ENCODE measurements at places on chromosomes 5 and 9. TPM values are rescaled to one million over a fixed set of nuclear protein-coding genes. Genes with fewer than 3 reads are reported as not detected.

DNA sequence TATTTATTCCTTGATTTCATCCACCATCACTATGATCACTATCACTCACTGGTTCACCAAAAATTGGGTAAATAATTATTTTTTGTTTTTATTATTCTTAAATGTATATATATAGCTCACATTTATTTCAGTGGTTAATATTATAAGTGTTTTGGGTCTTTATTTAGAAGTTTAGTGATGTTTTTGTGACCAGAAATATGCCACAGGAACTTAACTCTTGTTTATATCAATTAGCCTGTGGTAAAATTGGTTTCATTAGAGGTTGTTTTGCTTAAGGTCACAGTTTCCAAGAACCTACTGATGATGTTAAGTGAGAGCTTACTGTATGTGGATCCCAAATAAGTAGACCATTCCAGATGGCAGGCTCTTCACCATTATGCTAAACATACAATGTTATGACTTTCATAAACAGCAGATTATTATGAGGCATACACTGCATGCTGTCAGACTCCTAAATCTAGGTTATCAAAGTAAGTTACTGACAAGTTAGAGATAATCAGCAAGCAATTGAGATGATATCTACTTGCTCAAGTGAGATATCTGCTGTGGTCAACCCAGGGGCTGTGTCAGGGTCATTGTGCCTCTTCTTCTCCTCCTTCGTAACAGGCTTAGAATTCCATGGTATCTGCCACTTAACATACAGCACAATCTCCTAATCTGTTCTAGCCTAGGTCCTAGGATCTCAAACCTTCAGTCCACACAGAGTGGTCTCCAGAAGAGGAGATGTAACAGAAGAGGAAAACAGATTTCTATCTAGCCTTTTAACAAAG, 57.6 kb downstream of the NR3C1 start:
- DNase-seq: no peak
- H3K27ac ChIP-seq: no peak overlapping the region
- no peak overlapping the region for H3K4me3 ChIP-seq

The ENC1 gene
- total RNA-seq: 0.74 TPM

GRCh38 chr9:88808761-88809354, 182.4 kb upstream of the S1PR3 start:
- no peak overlapping the region for H3K27ac ChIP-seq
- no peak for DNase-seq
- peaks cover 36% of the 10 kb centered on the region for H3K27me3 ChIP-seq
- H3K4me3 ChIP-seq: no peak overlapping the region
- H3K4me1 ChIP-seq: peaks cover 2% of the 10 kb centered on the region

The PITX1 gene
- not detected for total RNA-seq

GRCh38 chr5:61330341-61330844, 1.7 kb upstream of the ZSWIM6 start:
- peaks cover 3% of the 10 kb centered on the region for H3K36me3 ChIP-seq
- H3K27me3 ChIP-seq: peaks cover 21% of the 10 kb centered on the region
- DNase-seq: peak; percentile 13
- peaks cover 41% of the 10 kb centered on the region for H3K4me1 ChIP-seq

DNA sequence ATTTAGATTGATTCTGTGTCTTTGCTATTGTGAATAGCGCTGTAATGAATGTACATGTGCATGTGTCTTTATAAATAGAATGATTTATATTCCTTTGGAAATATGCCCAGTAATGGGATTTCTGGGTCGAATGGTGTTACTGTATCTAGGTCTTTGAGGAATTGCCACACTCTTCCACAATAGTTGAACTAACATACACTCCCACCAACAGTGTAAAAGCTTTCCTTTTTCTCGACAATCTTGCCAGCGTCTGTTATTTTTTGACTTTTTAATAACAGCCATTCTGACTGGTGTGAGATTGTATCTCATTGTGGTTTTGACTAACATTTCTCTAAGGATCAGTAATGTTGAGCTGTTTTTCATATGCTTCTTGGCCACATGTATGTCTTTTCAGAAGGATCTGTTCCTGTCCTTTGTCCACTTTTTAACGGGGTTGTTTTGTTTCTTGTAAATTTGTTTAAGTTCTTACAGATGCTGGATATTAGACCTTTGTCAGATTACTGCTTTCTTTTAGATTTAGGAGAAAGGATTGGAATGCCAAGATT, 125.0 kb upstream of the NR5A1 start:
- peaks cover 5% of the 10 kb centered on the region for H3K27me3 ChIP-seq
- no peak overlapping the region for H3K27ac ChIP-seq
- no peaks in the 10 kb centered on the region for H3K36me3 ChIP-seq
- DNase-seq: no peak

GRCh38 chr5:97453263-97453662, 270.2 kb upstream of the RIOK2 start:
- no peaks in the 10 kb centered on the region for H3K27me3 ChIP-seq
- H3K27ac ChIP-seq: no peak overlapping the region
- no peak for DNase-seq
- H3K4me1 ChIP-seq: no peaks in the 10 kb centered on the region
- no peak overlapping the region for H3K4me3 ChIP-seq

- H3K27me3 ChIP-seq: no peaks in the 10 kb centered on the region
- H3K36me3 ChIP-seq: no peaks in the 10 kb centered on the region
- peak overlapping the region; percentile 89 for H3K27ac ChIP-seq
- peak; percentile 71 for DNase-seq
- H3K4me1 ChIP-seq: peaks cover 13% of the 10 kb centered on the region
These were observed 18.1 kb upstream of the ZFR start for GRCh38 chr5:32462618-32463017.

DNA sequence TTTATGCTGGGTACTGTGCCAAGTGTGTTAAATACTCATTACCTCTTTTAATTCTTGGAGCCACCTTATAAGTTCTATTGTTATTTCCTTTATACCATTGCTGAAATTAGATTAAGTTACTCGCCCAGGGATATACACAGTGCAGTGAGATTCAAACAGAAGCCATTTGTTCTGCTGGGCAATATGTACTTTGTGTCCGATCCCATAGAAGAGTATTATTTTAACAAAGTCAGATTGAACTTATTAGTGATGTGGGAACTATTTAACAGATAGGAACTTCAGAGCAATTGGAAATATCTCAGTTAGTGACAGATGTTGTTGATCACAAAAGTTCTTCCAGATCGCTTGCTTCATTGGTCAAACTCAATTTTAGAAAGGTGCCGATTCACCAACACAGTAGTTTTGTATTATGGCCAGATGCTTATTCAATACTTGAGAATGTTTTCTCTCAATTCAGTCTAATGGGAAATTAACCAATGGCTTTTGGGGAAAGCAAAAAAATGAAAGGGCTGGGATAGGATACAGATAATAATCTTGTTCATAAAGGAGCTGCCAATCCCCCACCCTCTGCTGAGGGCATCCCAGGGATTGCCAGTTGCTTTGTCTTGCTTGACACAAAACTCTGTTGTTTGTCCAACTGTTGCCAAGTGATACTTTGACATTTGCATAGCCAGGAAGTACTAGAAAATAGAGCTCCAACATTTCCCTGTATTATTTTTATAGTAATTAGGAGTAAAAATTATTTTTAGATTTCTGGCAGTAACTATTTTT, 94.8 kb upstream of the SEMA6A start:
- peaks cover 14% of the 10 kb centered on the region for H3K27me3 ChIP-seq
- H3K36me3 ChIP-seq: no peaks in the 10 kb centered on the region
- no peaks in the 10 kb centered on the region for H3K4me1 ChIP-seq
- DNase-seq: no peak
- H3K4me3 ChIP-seq: no peak overlapping the region

DNA sequence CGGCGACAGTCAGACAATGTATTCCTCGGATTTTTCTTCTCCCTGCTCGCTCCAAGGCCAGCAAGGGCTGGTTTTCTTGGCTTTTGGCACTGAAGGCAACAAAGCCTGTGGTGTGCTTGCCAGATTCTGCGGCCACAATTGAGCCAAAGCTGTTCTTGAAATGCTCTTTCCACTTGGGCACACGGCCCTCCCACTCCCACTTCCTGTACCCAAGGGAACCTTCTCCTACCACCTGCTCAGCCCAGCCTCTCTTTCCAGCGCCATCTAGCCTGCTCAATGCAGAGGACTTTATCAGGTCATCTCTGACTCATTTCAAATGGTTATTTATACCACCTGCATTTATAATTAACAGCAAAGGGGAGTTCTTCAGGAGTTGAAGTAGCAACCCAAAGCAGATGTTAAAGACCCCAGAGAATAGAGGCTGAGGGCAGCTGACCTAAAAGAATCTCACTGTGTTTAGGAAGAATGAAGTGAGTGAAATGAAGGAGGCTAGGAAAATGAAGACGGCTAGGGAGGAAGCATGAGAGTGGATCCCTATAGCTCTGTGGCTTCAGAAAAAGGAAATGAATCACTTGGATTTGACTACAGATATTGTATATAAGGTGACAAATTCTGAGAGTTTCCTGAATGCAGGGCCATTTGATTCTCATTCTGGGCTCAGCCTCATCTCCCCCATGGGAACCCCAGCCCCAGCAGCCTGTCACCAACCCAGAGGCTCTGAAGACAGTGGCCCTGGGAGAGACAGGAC, 439.0 kb downstream of the ENC1 start:
- no peaks in the 10 kb centered on the region for H3K36me3 ChIP-seq
- H3K4me3 ChIP-seq: no peak overlapping the region
- H3K4me1 ChIP-seq: peaks cover 2% of the 10 kb centered on the region
- DNase-seq: no peak
- H3K27me3 ChIP-seq: peaks cover 5% of the 10 kb centered on the region
- no peak overlapping the region for H3K27ac ChIP-seq

The TAF11L10 gene
- total RNA-seq: not detected

- no peaks in the 10 kb centered on the region for H3K36me3 ChIP-seq
- no peak overlapping the region for H3K4me3 ChIP-seq
- peaks cover under 1% of the 10 kb centered on the region for H3K27me3 ChIP-seq
- no peak overlapping the region for H3K27ac ChIP-seq
These were observed 263.8 kb upstream of the TLE4 start for GRCh38 chr9:79308012-79308411.

DNA sequence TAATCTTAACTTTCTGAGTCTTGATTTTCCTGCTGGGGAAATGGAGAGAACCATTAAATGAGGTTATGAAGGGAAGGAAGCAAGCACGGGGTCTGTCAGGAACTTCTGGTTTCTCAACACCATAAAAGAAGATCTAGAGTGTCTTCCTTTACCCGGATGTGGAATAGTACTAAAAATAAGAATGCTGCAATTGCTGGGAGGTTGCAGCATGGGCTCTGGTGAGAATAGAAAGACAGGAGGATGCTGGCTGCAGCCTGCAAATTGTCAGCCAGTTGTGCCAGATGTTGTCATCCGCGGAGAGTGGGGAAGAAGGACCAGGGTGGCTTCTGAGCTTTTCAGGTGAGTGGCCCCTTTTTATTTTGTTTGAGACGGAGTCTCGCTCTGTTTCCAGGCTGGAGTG, 69.3 kb upstream of the STC2 start:
- DNase-seq: no peak
- H3K4me3 ChIP-seq: no peak overlapping the region
- no peaks in the 10 kb centered on the region for H3K36me3 ChIP-seq
- H3K27me3 ChIP-seq: peaks cover 11% of the 10 kb centered on the region
- H3K4me1 ChIP-seq: no peaks in the 10 kb centered on the region
- H3K27ac ChIP-seq: no peak overlapping the region

DNA sequence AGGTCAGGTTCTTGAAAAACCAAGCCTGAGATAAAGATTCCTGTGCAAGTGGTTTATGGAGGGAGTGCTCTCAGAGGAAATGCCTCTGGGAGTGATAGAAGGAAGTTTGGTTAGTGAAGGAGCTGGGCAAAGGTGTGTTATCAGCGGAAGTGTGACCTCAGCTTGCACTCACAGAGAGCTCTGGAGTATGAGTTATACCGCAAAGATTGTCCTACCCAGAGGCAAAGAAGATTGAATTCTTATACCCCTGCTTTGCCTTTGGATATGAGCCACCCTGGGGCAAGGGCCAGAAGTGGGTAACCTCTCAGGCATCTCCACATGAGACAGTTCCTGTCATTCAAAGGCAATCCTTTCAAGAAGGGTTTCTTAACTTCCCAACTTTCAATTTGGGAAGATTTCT, 145.6 kb downstream of the MUSK start:
- DNase-seq: no peak
- H3K4me3 ChIP-seq: no peak overlapping the region
- no peaks in the 10 kb centered on the region for H3K36me3 ChIP-seq
- H3K27ac ChIP-seq: no peak overlapping the region
- H3K4me1 ChIP-seq: no peaks in the 10 kb centered on the region

DNA sequence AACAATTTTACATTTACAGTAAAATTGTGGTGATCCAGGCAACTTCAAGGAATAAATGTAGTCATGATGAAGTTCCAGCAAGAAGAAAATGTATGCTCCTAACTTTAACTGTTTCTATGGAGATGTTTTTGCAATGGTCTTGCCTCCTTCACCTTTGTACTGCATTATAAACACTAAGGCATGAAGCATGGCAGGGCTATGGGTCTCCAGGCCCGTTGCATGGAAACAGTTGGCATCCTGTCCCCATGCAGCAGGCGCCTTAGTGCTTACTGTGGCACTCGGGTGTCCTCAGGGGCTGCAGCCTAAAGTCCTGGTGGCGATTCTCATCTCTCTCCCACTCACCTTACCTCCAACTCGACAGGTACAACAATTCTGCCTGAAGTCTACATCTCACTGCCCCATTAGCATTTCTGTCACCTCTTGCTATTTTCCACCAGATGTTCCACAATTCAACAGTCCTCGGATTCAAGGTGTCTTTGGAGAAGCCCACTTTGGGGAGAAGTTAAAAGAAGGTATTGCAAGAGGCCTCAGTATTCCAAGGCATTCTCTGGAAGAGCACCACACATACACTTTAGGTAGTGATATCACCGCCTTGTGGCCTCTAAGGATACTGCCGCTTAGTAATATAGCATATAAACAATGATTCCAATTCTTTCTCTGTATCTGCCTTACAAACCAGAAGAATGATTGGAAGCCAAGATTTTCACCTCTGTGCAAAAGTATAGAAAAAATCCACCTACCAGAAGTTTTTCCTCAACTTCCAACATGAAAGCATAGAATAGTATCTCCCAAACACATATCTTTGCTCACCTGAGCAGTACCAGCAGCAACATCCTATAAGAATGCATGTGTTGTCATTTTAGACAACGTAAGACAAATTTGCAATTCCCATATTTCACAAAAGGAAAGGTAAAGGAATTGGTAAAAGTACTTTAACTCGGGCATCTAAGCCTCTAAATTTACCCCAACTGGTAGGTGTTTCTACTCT, 5.1 kb downstream of the LIFR start:
- H3K36me3 ChIP-seq: no peaks in the 10 kb centered on the region
- DNase-seq: peak; percentile 12
- H3K4me3 ChIP-seq: no peak overlapping the region
- H3K4me1 ChIP-seq: peaks cover 4% of the 10 kb centered on the region
- peaks cover 33% of the 10 kb centered on the region for H3K27me3 ChIP-seq

The TMEM174 gene
- total RNA-seq: not detected

The PCDHGA12 gene
- total RNA-seq: not detected

The CDHR2 gene
- total RNA-seq: 0.35 TPM

The TYRP1 gene
- total RNA-seq: not detected

The PCDHA11 gene
- total RNA-seq: not detected

The CAVIN4 gene
- not detected for total RNA-seq

GRCh38 chr5:76492819-76493189, 89.7 kb downstream of the IQGAP2 start:
- no peak overlapping the region for H3K4me3 ChIP-seq
- H3K27me3 ChIP-seq: no peaks in the 10 kb centered on the region
- H3K27ac ChIP-seq: no peak overlapping the region
- peaks cover 6% of the 10 kb centered on the region for H3K36me3 ChIP-seq

- H3K36me3 ChIP-seq: no peaks in the 10 kb centered on the region
- no peak overlapping the region for H3K27ac ChIP-seq
- no peak for DNase-seq
- H3K4me3 ChIP-seq: no peak overlapping the region
These were observed 140.5 kb downstream of the ENTREP1 start for GRCh38 chr9:69465473-69465872.

GRCh38 chr5:132865668-132866341, 464 bp downstream of the GDF9 start:
- no peaks in the 10 kb centered on the region for H3K27me3 ChIP-seq
- peak overlapping the region; percentile 99 for H3K4me3 ChIP-seq
- DNase-seq: no peak
- peak overlapping the region; percentile 97 for H3K27ac ChIP-seq
- H3K36me3 ChIP-seq: peaks cover 24% of the 10 kb centered on the region
